ENCODE measurements at places on chromosomes 5 and 9.
A peak's percentile ranks its signal among the peaks of the same experiment; 100 is the strongest.

GRCh38 chr9:107569174-107569573 lies 79.6 kb upstream of the KLF4 start:
- DNase-seq: no peak

- no peak for DNase-seq
Observed at GRCh38 chr9:69344459-69344858, 19.4 kb downstream of the ENTREP1 start.

GRCh38 chr9:121956808-121957207 lies 136.3 kb downstream of the TTLL11 start:
- no peak for DNase-seq

DNA sequence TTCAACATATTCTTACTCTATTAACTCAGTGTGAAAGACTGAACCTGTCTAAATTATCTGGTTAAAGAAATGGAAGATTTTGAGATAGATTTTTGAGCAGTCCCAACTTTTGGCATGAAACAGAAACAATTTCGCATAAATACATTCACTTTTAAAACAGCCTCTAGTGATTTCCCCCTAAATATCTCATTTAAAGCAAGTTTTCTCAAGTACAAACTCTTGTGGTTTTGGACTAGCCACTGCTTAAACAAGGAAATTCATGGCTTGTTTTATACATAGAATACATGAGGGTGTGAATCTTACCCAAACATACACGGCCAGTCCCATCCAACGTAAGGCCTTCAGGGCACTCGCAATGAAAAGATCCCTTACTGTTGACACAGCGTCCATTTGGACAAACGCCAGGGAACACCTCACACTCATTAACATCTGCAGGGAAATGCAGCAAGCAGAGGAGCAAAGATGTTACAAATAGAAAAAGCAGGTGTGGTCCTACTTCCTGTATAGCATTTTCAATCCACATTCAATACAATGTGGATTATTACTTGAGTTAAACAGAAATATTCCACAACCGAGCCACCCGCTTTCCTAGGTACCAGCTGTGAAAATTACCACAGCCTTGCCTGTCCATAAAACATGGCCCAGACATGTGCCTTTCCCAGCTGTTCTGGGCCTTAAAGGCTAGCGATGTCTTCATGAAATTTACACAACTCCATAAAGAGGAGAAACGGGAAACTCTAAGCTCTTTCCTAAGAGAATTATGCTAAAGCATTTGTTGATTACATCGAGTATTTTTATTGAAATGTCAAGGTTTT lies 188.8 kb downstream of the FBN2 start:
- peak; percentile 40 for DNase-seq

DNA sequence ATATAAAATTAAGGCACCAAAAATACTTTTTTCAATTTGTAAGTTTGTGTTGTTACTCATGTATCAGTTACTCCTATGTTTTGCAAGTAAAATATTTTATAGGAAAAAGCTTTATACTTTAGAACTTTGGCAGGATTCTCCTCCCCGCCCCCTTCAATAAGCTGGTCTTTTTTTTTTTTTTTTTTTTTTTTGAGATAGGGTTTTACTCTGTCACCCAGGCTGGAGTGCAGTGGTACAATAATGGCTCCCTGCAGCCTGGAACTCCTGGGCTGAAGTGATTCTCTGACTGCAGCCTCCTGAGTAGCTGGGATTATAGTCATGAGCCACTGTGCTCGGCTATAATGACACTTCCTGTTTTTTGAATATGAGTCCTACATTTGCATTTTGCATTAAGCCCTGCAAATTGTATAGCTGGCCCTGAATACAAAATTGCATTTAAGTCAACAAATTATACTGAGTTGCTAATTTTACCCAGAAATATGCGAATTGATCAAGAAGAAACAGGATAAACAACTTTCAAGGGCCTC lies 192.9 kb downstream of the PIK3R1 start:
- no peak for DNase-seq

DNA sequence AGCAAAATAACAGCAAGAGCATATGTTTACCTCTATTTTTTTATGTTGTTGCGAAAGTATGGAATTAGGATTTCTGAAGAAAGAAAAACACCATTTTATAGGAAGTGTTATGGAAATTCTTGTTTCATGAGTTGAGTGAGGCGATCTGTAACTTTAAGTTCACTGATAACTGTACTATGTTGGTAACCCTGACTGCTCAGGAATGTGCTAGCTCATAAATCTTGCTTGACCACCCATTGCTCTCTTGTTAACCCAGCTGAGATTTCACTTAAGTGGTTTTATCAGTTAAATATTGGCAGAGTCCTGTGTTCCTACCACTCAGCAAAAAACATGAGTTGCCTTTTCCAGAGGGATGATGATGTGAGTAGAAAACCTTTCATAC lies 91.1 kb upstream of the STARD4 start:
- DNase-seq: no peak

GRCh38 chr5:168606562-168606961 lies 27.4 kb upstream of the PANK3 start:
- no peak for DNase-seq

GRCh38 chr5:164433106-164433870 lies 927.9 kb downstream of the MAT2B start:
- no peak for DNase-seq

- DNase-seq: no peak
Observed at GRCh38 chr9:137250329-137251193, 525 bp upstream of the STPG3 start.

DNA sequence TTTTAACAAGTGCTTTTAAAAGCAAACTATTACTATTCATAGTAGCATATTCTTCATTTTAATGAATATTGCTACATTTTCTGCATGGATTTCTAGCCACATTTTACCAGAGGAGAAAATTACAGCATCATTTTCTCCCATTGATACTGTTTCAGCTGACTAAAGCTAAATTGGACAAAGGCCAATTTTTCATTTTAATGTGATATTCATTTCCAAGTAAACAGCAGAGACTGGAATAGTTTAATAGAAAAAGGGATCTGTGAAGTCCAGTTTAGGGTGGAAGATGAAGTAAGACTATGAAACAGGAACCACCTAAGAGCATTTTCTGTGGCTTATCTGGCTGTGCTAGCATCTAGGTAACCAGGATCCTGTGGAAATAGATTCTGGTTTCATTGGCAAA lies 128.1 kb downstream of the GIN1 start:
- DNase-seq: no peak

DNA sequence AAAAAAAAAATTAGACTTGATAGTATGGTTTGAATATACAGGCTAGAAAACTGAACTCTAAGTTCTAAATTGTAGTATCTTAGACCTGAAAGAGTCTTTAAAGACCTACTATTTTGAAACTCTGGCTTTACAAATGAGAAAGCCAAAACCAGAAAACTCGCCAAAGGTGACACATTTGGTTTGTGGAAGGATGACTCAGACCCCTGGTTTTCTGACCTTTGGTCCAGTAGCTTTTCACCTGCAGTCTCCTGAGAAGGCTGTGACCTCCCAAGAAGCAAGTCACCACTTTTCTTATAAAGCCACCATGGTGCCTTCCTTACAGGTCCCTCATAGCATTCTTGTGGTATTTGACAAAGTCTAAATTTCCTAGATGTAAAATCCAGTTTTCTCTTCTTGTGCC lies 102.1 kb upstream of the CEP78 start:
- DNase-seq: no peak

DNA sequence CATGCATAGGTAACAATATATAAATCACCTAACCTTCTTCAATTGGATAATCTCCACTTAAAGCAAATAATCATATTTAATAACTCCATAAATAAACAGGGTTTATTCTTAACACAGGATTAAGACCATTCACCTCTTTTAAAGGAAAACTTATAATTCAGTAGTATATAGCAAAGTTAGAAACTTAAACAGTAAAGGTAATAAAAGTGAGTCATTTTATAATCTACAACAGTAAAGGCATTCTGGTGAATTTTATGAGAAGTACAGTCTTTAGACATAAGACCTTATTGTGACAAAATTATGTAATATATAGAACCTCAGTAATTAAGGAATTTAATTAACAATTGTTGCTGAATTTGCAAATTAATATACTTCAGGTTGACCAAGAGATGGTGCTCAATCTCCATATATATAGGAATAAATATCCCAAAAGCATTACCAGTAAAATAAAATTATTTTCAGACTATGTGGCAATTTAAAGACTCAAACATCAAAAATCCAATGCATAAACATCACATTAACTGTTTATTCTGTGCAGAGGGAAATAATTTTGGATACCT lies 84.8 kb downstream of the FBXL17 start:
- DNase-seq: no peak

DNA sequence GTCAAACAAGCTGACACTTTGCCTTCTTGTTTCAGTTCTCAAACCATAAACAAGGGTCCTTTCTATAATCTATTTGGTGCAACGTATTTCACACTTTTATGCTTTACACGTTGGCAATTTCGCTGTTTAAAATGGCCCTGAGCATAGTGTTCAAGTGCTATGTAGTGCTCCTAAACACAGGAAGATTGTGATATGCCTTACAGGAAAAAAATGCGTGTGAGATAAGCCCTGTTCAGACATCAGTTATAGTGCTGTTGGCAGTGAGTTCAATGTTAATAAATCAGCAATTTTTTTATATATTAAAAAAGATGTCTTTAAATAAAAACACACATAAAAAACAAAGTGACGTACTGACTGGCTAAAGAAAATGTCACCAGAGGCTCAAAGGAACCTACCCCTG lies 23.9 kb downstream of the CLINT1 start:
- DNase-seq: no peak

DNA sequence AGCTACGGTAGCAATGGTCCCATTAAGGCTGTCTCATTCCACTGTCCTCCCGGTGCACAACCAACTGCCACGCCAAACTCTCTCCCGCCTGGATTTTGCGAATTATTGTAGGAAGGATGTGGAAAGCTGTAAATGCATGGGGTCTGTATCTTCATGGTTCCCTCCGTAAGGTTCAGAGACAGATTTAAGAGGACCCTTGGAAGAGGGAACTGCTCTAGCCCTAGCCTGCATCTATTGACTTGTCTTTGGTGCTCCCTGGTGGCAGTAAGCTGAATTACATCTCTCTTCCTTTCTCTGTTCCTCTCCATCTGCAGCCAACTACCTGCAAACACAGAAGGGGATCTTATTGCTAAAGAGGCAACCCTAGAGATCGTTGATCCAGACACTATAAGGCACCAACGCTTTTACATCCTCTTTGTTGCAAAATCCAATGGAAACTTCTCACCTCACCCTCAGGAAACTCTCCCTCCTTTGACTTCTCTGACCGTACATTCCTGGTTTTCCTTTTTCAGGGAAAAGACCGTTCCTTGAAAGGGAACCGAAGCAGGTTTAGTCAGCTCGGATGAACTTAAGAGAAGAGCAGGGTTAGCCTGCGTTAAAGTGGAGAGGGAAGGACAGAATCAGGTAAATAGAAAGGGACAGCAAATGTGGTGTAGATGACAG lies 11.9 kb downstream of the CAPSL start:
- DNase-seq: peak; percentile 39

DNA sequence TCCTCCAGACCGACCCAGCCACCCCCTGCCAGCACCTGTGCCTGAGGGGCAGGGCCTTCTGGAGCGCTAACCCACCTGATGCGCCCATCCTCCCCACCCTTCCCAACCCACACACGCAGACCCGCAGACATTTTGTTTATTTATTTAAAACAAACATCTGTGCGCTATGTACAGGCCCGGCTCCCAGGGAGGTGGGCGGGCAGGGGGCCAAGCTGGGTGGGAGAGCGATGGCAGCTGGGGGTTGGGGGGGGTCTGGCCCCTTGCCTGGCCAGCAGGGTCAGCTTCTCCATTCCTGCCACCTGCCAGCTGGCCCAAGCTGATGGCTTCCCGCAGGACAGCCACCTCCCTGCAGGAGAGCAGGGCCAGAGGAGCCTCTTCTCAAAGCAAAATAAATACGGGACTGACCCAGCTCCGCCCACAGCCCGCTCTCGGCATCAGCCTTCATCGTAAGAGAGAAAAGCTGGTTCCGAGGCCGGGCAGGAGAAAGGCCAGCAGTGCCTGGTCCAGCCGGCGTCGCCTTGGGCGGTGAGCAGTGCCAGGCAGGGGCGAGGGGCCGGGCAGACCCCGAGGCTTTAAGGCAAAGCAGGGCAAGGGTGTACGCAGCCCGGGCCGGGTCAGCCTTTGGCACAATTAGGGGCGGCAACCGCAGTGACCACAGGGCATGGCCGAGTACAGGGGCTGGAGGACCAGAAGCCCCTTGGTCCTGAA lies 10.9 kb upstream of the CLIC3 start:
- DNase-seq: no peak

DNA sequence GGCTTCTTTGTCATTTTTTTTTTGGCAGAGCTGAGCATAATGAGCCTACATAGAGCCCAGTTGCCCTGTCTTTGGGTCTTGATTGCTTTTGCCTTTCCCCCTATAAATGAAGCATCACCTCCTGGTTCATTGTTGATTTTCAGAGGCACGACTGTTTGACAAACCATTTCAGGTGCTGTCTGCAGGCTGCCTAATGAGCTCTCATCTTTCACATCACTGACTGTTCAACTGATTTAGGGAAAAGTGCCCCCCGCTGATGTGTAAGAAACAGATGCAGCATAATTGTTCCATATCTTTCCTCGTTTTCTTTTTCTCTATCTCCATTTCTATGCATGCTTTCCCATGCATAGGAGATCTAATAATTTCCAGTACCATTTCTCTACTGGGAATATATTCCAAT lies 338.6 kb downstream of the TMEM38B start:
- no peak for DNase-seq

GRCh38 chr5:160271396-160271795 lies 41.0 kb downstream of the CCNJL start:
- no peak for DNase-seq

- DNase-seq: no peak
Observed at GRCh38 chr5:6703806-6704205, 9.4 kb upstream of the TENT4A start.

GRCh38 chr5:64506567-64507263 lies 900 bp downstream of the RGS7BP start:
- DNase-seq: no peak

- DNase-seq: no peak
Observed at GRCh38 chr9:114272739-114273431, 50.0 kb upstream of the ORM1 start.

DNA sequence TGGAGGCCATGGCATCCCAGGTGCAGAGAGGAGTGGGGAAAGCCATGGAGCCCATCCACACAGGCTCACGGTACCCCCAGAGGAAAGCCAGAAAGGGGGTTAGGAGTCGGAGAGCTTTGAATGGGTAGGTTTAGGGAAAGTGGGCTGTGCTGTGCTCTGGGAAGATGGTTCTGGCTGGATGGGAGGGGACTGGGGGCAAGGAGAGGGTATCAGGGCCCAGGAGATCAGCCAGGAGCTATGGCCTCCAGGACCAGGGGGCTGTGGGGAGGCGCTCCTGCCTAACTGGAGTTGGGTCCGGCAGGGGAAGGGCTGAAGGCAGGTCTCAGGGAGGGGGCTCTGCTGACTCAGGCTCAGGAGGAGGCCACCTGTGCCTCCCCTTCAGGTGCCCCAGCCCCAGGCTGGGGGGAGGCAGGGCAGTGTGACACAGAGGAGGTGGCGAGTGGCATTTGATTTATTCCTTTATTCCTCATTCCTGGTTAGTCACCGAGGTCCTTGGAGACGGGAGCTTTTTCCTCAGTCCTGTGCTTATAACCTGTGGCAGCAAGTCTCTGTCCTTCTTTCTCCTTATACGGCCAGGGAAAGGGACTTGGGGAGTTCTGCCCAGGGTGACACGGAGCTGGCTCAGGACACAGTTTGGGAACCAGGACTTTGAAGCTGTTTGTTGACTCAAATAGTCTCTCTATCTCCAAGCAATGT lies 60.8 kb downstream of the TSTD2 start:
- DNase-seq: no peak

Measured in NCI-H526 treated with DMSO at 0.1 percent for 48 hours (cell line).